Stimulated activated CD4-positive, alpha-beta T cell treated with anti-CD3 and anti-CD28 coated beads, TNF-alpha, amount 100 ng/mL, for 1 hour (primary cell): ENCODE measurements at places on chromosomes 5 and 9.

GRCh38 chr9:106880081-106880480, 17.1 kb downstream of the ZNF462 start:
- no peak for DNase-seq

DNA sequence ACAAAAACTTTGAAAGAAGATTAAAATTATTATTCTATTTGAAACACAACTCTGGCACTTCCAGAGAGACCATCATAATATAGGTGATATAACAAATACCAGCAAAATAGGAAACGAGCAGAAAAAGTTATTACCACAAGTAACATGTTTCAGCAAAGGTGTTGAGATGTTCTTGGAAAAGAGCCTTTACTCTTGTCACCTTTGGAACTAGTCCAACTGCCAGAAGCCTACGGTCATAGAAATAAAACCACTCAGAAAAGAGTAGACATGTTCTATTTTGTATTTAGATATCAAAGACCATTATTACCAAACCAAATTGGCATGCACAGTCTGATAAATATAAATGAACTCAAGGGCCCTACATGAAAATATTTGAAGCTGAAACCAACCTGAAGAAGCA, 145.0 kb upstream of the DMAC1 start:
- no peak for DNase-seq

GRCh38 chr9:132509928-132510874, 72.2 kb upstream of the BARHL1 start:
- no peak for DNase-seq

DNA sequence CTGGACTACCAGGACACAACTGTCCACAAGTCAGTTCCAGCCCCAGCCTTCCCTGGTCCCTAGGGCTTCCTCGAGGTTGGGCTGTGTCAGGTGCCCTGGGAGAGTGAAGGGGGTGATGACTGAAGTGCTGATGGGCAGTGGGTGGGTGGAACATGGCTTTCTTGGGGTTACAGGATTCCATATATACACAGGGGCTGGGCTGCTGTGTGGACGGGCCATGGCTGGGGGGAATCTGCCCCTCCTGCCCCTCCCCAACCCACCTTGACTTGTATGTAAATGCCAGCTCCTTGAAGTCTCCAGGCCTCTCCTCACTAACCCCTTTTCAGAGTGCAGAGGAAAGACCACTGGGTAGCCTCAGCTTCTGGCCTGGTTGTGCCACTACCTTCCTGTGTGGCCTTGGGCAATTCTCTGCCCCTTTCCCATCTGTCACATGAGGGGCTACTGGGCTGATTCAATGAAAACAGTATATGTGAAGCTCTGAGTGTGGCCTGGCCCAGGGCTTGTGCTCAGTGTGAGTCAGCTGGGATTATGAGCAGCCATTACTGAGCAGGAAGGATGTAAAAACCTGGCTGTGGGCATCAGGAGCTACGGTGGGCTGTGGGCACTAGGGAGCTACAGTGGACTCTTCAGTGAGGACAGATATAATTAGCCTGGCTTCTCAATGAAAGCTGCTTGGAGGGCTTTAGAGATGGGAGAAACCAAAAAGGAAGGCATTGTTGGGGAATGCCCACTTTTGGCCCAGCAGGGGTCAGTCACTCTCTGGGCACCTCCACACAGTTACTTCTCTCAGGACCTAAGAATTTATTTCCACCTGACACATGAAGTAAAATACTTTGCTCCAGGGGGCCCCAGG, 23.3 kb downstream of the PITX1 start:
- no peak for DNase-seq

DNA sequence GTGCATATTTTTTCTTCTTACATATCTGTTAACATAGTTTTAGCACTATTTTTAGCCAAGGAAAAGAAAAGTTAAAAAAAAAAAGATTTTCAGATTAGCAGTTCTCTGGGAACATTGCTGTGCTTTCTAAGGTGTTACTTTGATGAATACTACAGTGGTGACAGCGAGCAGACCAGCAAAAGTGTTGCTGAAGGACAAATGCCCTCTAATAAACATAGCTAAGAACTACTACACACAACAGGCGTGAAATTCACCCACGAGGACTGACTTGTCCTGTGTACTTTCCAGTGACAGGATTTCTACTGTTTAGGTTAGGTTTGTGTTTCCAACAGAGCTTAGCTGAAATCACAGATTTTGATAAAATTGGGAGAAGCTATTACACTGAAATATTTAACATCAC, 153.8 kb downstream of the HCN1 start:
- no peak for DNase-seq

- DNase-seq = no peak
Observed at GRCh38 chr5:133128066-133128465, 76.3 kb downstream of the HSPA4 start.

- no peak for DNase-seq
Observed at GRCh38 chr5:35483191-35483590, 134.5 kb upstream of the SPEF2 start.

- DNase-seq = no peak
Observed at GRCh38 chr9:104934691-104935500, 6.9 kb upstream of the ABCA1 start.

GRCh38 chr9:70519912-70520724, 105.7 kb upstream of the KLF9 start:
- DNase-seq = no peak

DNA sequence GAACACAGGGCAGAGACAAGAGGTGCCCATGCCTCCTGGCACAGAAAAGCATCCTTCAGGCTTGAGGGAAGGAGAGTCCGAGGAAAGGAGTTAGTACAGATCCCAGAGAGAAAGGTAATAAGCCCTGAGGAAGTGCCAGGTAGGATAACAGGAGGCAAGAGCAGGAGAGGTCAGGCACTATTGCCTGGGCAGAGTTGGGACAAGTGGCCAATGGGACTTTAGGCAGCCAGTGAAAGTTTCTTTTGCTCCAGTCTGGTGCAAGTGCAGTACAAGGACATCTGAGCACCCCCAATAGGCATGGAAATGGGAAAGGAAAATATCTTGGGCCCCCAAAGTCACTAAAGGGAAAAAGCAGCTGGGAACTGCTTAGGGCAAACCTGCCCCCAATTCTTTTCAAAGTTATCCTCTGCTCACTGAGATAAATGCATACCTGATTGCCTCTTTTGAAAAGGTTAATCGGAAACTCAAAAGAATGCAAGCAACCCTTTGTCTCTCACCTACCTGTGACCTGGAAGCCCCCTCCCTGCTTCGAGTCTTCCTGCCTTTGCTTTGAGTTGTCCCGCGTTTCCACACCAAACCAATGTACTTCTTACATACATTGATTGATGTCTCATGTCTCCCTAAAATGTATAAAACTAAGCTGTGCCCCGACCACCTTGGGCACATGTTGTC, 46.5 kb downstream of the ELOVL7 start:
- DNase-seq = no peak

DNA sequence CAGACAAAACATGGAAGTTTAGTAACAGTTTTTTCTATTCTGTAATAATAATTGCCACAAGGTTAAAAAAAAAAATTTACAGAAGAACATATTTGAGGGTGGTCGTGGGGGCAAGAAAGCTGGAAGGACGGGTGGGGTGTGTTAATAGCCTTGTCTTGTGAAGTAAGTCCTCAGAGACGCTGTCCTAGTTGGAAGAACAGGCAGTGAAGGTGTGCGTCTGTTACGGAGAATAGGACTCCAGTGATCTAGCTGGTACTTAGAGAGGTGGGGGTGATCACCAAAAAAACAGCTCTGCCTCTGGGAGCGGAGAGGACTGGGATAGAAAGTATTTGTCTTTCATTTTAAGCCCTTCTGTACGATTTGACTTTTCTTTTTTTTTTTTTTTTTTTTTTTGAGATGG, 17.7 kb downstream of the ABL1 start:
- no peak for DNase-seq

DNA sequence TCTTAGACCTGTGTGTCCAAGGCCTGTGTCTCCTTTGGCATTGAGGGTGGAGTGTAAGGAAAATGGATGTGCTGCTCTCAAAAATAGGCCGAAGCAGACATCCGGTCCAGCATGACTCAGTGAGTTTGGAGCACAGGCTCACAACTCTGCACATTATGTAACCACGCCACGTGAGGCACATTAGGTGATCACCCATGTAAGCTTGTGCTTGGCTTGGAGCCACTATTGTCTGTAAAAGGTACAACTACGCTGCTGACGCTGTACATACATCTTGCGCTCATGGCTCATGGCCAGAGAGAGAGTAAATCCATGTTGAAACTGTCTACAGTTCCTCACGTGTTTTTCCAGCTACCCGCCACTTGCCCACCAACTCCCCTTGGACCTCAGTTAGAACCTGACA, 177.5 kb downstream of the PDE4D start:
- no peak for DNase-seq

DNA sequence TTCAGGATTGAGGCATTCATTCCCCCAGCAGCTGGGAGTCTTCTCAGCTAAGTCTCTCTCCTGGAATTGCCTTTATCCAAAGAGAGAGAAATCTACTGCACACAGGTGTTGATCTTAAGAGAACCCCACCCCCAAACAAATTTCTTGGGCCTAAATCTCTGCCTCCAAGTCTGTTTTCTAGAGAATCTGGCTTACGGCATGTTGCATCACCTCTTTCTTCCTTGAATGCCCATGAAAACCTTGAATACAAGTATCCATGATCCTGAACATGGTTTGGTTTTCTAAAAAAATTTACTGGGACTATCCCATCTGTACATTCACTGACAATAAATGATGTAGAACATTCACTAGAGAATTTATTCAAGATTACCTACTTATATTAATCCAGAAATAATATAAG, 401.6 kb downstream of the PDE4D start:
- DNase-seq = no peak

GRCh38 chr9:28839778-28840430, 1266.6 kb upstream of the C9orf72 start:
- DNase-seq = no peak

GRCh38 chr5:107403228-107403953, 267.3 kb downstream of the EFNA5 start:
- DNase-seq = no peak
